Hippocampal formation (tissue), 2 donors: ENCODE measurements at places on chromosomes 5 and 9.
A peak's percentile ranks its signal among the peaks of the same experiment; 100 is the strongest.

- DNase-seq, result no peak
These were observed 104.0 kb downstream of the COL23A1 start for GRCh38 chr5:178486239-178486641.

- no peak for DNase-seq
These were observed 620.3 kb upstream of the WWC1 start for GRCh38 chr5:167671176-167671575.

DNA sequence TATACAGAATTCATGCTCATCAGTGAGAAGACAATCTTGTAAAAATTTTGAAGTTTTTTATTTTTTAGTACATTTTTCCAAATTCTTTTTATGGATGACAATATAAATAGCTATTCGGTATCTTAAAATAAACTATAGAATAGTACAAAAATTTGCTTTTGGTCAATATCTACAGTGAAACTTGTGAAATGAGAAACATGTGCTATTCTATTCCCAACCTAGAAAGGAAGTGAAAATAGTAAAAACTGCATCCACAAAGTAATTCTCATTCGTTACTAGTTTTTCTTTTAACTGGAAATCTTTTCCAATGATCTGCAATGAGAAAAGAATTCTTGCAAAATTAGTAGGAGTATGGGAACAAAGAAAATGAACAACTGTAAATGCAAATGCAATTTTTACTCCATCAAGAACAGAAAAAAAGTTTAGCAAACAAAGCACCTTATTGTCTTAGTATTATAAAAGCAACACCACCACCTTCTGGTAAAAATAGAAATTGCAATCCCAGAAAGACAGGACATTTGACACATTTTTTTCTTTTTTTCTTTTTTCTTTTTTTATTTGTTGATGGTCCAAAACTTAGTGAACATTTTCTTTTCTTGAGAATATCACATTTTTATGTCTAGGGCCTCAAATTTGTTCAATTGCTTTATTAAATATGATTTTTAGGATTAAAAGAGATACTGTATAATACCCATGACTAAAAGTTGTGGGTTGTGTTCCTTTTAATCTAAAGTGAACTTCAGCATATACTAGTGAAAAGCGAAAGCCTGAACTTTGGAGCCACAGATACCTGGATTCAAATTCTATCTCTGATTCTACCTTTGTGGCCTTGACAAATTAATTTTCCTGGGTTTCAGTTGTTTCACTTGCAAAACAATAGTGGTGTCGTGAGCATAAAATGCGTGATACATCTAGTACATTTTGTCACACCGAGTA, 72.3 kb downstream of the SLCO4C1 start:
- no peak for DNase-seq

DNA sequence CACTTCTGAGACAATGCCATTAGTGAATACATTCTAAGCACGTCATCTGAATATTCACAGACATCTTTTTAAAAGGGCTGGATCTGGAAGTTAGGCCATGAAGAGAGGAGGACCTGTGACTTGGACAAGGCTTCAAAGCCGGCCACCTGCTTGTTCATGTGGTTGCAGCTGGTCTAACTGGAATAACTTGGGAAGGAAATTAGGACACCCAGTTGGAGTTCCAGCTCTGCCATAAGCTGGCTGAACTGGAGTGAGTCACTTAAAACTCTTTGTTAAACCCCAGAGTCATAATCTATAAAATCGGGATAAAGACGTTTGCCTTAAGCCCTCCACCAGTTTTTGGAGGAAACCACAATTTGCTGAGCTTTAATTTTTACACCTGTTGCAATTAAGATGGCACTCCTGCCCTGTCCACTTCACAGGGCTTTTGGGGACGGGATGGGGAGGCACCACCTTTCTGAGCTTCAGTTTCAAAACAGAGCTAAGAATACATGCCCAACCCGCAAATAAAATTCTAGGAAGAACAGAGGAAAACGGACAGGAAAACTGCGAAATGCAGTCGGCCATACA, 536 bp upstream of the STX17 start:
- DNase-seq, result no peak

DNA sequence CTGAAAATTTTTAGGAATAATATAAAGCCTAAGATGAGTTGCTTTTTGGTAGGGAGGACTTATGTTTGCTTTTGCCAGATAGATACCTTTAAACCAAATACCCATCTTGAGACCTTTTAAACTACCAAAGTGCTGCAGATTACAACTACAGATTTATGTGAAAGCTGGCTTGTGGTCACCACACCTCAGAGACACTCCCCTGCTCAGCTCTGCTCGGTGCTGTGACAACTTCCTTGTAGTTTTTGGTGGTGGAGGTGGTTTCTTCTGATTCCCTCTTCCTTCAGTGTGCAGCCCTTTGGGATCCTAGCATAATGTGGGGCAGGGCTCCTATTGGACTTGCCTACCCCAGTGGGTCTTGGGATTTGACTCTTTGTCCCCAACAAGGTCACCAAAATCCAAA, 29.2 kb downstream of the GARNL3 start:
- no peak for DNase-seq

DNA sequence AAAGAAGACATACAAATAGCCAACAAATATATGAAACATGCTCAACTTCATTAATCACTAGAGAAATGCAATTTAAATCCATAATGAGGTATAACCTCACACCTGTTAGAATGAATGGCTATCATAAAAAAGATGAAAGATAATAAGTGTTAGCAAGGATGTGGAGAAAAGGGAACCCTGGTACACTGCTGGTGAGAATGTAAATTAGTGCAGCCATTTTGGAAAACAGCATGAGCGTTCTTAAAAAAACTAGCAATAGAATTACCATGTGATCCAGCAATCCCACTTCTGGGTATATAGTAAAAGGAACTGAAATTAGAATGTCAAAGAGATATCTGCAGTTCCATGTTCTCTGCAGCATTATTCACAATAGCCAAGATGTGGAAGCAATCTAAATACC, 64.2 kb upstream of the CEP78 start:
- no peak for DNase-seq

DNA sequence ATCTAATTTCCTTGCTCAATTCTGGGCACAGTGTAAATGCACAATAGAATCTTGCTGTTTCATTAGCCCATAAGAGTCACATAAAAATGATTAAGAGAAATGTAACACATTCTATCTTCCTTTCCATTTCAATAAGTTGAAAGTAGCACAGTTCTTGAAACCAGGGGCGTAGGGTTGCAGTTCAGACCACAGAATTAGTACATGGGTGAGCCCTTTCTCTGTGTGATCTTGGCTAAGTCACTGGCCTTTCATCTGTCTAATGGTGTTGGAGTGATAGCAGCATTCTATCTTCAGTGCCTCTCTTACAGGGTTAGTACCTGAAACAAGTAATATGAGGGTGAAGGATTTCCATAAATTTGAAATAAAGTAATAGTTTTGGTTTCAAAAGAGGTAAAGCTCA, 445.3 kb upstream of the ZNF462 start:
- DNase-seq, result no peak

DNA sequence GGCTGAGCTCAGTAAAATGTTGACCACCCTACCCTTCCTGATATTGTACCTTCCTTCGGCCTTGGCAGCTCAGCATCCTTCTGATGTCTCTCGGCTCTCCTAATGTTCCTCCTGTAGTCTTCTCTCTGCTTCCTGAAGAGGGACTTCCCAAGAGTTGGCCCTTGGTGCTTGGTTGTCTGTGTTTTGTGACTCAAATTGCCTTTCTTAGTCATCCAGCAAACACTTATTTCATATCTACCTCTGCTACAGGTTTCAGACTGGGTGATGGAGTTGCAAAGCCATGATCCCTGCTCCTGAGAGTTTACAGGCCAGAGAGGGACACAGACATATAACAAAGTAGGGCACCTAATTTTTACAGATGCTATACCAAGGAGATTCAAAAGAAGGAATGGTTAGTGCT, 70.1 kb downstream of the SV2C start:
- no peak for DNase-seq

GRCh38 chr5:32261198-32261597, 51.5 kb downstream of the MTMR12 start:
- no peak for DNase-seq

DNA sequence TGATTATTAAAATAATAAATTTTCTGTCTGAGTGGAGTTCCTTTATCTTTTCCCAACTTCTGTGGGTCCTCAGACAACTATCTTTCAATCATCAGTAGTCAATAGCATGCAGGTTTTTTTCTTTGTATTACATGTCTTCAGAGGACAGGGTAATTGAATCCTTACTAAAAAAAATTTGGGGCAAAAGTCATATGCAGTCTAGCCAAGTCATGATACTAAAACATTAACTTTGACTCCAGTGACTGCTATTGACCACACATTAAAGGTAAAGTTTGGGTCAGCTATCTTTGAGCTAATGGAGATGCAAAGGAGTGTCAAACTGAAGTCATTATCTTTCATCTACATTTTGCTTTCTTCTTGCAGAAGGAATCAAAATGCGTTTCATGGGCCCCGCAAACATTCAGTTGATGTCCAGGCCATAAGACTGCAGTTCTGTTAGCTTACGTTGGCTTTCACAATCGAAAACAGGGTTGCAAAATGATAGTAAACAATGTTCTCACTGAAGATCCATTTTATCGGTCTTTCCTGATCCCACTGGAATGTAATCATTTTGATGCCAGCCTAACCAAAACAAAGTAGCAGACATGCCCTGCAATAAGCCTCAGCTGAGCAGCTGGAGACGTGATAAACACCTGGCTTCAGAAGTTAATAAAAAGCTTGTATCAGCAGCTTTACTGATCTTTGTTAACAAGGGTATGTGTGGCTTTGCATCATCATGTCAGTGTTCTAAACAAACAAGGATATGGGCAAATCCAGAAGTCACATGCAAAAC, 186.1 kb upstream of the PRLR start:
- DNase-seq, result no peak

DNA sequence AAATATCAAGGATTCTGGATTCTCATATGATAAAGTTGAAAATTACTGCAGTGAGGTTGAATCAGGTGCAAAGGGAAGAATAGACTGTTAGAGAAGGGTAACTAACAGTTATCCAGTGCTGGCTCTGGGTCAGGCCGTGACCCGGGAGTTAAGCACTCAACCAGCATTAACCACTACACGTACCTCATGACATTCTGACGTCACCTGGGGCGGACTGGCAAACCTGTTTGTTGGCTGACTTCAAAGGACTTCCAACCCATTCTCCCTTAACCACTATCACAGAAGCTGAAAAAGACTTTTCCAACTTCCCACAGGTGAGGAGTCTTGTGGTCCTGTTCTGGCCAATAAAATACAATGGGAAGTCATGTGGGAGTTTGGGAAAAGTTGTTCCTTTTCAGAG, 268.9 kb downstream of the ENC1 start:
- DNase-seq, result no peak

GRCh38 chr5:123673107-123673506, 161.1 kb downstream of the CSNK1G3 start:
- DNase-seq, result no peak

DNA sequence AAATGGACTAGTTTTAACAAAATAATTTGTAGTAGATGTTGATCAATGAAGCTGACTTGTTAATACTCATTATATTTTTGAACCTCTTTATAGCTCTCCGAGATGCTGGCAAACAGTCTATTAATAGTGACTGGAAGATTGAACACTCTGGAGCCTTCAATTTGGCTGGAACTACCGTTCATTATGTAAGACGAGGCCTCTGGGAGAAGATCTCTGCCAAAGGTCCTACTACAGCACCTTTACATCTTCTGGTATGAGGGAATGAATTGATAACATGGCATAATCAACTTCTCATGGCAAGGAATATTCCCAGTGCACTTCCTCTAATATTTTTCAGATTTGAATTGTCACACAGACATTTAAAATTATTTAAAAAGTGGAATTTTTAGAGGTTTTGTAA, 68.2 kb upstream of the MINAR2 start:
- DNase-seq, result no peak

- DNase-seq, result no peak
These were observed 50.7 kb downstream of the P4HA2 start for GRCh38 chr5:132176987-132177386.

DNA sequence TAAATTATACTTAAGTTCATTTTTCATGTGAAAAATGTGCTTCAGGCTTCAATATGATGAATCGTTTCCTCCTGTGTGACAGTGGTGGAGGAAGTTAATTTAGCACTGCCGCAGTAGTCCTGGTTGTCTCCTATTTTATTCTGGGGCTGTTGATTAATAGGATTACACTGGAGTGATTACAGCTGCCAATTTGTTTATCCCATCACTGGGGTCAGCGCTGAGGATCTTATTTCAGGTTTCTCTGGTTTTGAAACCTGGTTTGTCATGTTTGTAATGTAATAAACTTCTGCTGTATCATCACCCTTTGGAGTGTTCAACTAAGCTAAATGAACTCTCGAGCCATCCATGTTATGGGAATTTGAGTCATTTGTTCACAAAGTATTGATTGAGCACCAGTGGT, 241.7 kb upstream of the KCNN2 start:
- DNase-seq, result no peak

- DNase-seq, result no peak
These were observed 9.5 kb downstream of the MTRR start for GRCh38 chr5:7878381-7878873.

DNA sequence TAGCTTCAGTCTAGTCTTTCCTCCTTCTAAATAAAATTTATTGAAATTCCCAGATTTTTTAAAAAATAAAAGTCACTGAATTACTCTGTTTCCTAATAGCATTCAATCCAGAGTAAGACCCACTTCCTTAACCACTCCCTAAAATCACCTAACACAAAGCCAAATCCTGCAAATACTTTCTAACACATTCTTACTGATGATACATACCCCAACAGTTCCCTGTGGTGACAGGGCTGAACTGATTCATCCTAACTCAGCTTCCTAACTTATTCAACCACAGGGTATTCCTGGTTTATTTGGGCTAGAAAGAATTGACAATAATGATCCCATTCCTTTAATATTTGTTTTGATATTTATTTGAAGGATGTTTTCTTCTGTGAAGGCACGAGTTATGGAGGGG, 40.7 kb upstream of the ZNF300 start:
- DNase-seq, result no peak

GRCh38 chr5:10250806-10251276, 761 bp downstream of the CCT5 start:
- DNase-seq, result no peak

DNA sequence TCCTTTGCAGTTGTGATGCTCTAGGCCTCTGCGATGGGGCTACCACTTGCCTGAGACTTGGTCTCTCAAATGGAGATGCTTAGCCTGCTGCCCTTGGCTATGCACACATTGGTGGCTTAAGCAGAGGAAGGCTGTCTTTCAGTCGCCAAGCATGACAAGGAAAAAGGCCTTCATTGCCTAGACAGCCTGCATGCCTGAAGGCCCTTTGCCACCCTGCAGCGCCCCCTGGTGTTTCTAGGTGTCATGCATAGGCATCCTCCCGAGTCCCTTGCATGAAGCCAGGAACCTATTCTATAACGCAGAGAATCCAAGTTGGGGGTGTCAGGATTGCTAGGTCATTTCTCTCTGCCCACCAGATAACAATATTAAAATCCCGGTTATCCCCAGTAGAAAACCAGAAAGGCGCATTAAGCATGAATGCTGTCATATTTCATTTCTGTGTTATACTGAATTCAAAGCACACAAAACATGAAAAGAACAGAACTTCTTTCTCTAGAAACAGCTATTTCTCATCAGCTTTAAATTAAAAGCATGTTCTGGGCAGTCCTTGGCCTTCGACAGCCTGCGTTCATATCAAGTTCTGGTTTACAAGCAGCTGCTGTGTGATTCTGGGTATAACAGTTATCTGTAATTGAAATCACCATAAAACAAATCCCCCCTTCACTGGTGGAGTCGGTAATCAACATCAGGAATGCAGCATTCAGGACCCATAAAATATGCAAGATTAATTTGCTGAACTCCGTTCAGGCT, 59.7 kb upstream of the TRPC7 start:
- peak; percentile 46 for DNase-seq

GRCh38 chr5:150081541-150082283, 4.6 kb downstream of the CSF1R start:
- peak; percentile 51 for DNase-seq

GRCh38 chr9:81540142-81540710, 149.1 kb downstream of the TLE1 start:
- DNase-seq, result no peak
